CD4-positive, alpha-beta T cell treated with Interleukin-10 for 1 hour (primary cell): ENCODE measurements at places on chromosomes 4 and X.

DNA sequence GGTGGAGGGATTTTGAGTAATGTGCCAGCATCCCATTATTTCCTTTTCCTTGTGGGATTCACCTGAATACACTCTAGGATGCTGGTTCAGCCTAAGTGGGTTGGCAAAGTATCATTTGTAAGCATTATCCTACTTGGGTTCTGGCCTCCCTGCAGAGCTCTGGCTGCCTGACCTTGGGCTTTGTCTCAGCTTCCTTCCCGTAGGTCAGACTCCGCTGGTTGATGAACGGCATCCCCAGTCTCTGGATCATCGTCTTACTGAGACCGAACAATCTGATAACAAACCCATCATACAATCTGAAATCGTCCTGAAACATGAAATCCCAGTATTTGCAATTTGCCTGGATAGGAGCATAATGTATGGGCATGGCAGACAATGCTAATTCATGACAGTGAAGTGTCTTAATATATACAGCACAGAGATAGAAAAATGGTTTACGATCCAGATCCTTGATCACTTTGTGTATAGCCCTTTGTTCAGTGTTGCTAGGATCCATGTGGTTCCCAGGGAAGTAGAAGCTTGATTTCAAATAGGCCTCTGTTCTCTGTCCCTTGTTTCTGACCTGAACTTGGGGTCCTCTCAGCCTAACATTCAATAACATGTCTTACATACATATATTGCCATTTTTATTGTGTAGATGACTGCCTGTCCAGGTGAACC lies 5.5 kb downstream of the MID2 start:
- DNase-seq = no peak

DNA sequence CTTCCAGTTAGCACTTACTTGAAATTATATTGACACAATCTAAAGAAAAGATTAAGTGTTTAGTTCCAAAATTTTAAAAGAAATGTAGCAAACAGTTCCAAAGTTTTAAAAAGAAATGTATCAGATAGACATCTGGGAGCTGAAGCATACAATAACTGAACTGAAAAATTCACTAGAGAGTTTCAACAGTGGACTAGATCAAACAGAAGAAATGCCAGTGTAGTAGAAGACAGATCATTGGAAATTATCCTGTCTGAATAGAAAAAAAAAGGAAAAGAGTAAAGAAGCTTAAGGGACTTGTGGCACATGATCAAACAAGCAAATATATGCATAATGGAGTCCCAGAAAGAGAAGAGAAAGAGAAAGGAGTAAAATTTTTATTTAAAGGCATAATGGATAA lies 261.4 kb downstream of the LAS1L start:
- no peak for DNase-seq

DNA sequence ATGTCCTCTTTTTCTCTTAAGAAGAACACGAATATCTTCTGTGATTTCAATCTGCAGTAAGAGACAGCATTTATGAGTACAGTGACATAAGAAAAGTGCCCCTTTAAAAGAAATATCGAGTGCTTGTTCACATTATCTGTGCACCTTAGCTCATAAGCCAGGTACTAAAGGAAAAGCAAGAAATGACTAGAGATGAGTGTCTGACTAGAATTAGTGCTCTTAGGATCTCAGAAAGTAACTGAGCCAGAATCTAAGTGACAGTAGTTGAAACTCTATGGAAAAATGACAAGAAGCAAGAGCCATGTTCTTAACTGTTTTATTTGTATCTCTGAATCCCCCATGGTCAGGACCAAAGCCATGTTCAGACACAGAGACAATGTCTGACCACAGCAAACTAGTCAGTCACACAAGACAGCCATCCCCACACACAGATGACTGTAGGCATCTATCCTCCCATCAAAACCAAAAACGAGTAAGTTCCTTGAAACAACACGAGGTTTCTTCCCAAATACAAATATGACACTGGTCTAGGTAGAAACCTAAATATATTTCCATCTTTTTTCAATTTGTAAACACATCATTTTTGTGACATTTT lies 36.8 kb downstream of the ACSL4 start:
- DNase-seq = no peak

GRCh38 chrX:41386222-41386990 lies 52.4 kb downstream of the DDX3X start:
- DNase-seq = no peak

- no peak for DNase-seq
These were observed 77.5 kb downstream of the IL15 start for GRCh38 chr4:141713771-141714445.

- no peak for DNase-seq
These were observed 2370.5 kb downstream of the ARAP2 start for GRCh38 chr4:33873791-33874190.

- peak; percentile 4 for DNase-seq
These were observed 807 bp downstream of the PGRMC1 start for GRCh38 chrX:119236623-119237561.

DNA sequence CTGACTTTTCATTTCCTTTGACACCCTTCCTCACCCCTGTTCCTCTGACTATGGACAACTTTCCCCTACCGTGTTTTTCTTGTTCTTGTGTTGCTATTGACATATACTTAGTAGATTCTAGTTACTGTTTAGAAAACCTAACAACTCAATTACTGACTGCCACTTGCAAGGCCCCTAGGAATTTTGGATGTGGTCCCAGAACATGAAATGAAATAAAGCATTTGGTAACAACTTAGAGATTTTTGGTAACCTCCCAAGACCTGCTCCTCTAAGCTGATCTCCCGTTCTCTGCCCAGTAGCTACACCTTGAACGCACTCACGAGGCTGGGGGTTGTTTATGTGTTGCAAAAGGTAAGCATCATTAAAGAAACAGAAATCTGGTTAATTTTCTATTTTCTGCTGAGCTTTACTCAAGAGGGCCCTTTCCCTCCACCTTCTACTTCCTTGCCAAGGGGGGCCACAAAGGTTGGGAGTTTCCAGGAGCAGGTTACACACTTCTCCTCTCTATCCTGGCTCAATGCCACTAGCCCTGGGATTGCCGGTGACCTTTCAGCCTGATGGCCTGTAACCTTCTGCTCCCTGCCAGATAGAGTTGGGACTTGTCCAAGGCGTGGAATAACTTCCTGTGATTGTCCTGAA lies 20.5 kb downstream of the GAB3 start:
- no peak for DNase-seq

DNA sequence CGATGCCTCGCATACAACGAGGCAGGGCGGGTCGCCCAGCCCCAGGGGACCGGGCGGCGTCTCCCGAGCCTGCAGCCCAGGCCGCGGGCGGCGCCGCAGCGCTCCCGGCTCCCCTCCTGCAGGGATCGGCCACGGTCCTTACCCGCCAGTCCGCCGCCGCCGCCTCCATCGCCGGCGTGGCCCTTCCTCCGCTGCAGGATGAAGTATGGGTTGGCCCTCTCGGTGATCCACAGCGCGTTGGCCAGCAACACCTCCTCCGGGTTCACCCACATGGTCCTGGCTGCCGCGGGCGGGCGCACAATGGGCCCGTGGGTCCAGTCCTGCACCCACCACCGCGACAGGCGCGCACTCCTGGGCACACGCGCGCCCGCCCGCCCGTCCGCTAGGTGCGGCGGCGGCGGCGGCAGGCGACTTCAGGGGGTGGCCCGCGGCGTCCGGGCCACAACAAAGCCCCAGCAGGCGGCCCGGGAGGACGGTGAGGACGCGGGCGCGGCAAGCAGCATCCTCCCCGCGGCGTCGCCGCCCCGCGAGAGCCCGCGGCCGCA lies 339 bp downstream of the TBC1D9 start:
- DNase-seq = no peak

DNA sequence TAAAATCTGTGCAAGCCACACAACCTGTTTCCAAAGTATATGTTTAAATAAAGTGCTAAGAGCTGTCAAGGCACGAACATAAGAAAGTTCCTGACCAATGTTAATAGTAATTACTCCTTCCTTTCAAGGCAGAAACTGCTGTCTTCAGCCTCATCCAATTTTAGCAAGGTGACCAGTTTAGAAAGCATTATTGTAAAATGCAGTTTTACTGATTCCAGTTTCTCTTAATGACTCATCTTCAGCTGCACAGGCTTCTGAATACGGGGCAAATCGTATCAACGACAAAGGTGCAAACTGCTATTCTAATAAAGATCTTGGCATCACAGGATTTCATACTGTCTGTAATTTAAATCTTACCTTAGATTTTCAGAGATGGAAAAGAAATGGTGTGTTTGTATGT lies 87.5 kb downstream of the PPP3CA start:
- no peak for DNase-seq

- DNase-seq = no peak
These were observed 71.8 kb upstream of the SMARCA5 start for GRCh38 chr4:143441678-143442077.

DNA sequence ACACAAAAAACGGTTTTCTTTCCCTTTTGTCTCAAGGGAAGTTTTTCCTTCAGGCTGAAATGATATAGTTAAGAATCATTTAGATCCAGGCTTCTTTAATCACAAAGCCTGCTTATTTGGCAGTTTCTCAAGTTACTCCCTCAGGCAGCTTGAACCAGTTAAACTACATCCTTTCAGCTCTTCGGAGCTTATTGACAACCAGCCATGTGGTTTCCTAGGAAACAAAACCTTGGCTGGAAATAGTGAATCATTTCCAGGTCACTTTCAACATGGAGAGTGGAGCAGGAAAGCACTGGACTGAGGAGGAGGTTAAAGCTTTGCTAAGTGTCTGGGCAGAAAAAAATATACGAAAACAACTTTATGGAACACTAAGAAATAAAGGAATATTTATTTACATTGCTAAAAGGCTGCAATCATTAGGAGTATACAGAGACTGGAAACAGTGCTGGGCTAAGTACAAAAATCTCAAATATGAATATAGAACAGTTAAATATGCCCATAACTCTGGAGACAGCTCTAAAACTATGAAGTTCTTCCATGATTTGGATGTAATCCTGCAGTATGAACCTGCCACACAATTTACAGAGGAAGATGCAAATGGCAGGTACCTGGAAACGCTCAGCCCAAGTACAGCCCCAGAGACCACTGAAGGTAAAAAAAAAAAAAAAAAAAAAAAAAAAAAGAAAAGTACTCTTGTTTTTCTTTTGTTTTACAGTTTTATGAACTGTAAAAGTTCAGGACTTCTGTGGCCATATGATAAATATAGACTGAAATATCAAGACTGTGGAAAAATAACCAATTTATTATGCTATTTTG lies 23.2 kb upstream of the AASDH start:
- DNase-seq = no peak

- DNase-seq = no peak
These were observed 183.8 kb downstream of the PTTG2 start for GRCh38 chr4:38144031-38144430.

DNA sequence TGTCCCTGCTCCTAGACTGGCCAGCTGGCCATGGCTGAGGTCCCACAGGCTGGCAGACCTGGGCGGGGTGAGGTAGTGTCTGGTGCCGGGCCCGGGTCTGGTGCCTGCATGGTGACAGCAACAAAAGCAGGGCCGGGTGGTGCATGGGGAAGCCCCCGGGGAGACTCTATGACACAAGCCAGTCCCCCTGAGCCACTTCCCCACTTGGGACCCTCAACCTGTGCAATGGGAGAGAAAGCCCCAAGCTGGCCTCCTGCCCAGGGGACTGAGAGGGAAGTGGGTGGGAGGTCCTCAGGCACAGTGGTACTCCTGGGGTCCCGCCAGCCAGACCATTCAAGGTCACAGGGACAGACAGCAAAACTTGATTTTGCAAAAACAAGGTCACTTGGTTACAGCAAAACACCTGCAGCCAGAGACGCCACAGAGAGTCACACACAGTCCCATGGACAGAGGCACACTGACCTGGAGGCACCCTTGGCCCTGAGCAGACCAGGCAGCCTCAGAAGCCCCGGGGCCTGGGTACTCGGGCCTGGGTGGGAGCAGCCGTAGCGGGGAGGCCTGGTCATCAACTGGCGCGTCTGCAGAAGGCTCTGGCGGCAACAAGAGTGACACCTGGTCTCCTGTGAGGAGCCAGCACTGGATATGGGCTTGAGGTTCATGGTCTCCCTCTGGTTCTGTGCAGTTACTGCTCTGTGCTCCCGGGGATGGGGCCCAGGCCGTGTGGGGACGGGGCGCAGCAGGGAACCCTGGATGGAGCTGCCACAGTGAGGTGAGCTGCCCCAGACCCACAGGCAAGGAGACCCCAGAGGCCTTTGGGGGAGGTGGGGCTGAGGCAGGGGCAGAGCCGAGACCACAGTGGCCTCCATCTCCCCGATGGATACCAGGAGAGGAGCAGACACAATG lies 60.6 kb downstream of the HTRA3 start:
- no peak for DNase-seq
